ENCODE measurements at places on chromosomes 6 and 20. TPM values are rescaled to one million over a fixed set of nuclear protein-coding genes. Genes with fewer than 3 reads are reported as not detected.

DNA sequence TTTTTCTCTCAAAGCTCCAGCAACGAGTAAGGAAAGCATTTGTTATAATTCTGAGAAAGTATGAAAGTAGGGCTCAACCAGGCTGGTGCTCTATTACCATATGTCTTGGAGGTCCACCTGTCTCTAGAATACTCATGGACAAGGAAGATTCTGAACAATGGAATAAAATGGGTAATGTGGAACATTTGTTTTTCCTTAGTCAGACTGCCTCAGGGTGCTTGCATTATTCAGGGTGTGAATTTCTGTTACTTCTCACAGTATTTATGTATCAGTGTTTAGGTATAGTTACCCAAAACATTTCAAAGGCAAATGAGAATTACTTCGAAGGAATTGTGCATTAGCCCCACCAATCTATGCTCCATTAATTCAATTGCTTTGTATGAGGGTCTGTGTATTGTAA, 586.2 kb upstream of the CITED2 start:
- no peak for DNase-seq

CBLN4 gene
- total RNA-seq = not detected

GRCh38 chr6:111722179-111722731, 116.6 kb upstream of the TRAF3IP2 start:
- no peak for DNase-seq

IL20RA gene
- total RNA-seq = not detected

BMP7 gene
- total RNA-seq = not detected

GRCh38 chr6:68657374-68658139, 22.5 kb downstream of the ADGRB3 start:
- DNase-seq = no peak

- DNase-seq = peak; percentile 12
Measured at GRCh38 chr6:73694711-73695411, 1.1 kb upstream of the CD109 start.

DNA sequence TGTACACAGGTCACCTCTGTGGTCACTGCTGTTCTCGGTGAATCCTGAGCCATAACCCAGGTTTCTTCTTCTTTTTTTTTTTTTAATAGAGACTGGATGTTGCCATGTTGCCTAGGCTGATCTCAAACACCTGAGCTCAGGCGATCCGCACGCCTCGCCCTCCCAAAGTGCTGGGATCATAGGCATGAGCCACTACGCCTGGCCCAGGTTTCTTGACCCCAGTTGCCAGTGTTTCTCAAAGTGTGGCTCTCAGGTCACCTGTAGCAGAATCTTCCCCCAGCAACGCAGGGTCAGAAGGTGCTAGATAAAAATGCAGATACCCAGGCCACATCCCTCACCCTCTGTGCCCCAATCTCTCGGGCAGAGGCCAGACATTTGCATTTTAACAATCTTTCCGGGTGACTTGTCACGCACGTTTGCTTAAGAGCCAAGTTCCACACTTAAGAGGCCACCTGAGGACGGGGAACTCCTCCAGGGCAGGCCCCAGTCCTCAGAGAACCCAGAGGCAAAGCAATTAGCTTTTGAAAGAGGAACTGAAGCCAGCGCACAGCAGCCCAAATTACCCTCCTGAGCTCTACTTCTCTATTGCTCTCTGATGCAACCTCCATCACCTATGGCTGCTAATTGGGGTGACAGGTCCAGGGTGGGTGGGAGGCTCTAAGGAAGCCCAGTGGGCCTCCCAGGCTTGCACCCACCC, 81.8 kb downstream of the NFATC2 start:
- no peak for DNase-seq

DNA sequence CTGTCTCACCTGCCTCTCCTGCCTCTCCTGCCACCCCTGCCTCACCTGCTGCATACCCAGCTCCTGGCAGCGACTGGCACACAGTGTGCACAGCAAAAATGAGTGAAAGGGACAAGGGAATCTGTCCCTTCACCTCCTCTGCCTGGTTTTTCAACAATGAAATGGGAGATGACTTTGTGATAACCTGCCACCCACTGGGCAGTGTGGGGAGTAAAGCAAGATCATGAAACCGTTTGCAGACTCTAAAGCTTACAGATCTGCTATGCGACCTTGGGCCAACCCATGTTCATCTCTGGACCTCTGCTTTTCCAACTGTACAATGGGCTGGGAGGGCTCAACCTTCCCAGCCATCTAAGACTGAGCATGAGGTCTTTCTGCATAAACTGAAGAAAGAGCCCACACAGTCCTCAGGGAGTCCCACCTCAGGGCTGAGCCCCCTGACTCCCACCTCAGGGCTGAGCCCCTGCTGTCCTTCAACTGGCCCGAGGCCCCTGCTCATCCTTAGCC, 81.1 kb downstream of the RIPOR3 start:
- no peak for DNase-seq

GRCh38 chr6:77455271-77455670, 8.0 kb downstream of the HTR1B start:
- DNase-seq = no peak

GRCh38 chr6:170266061-170266825, 24.6 kb downstream of the DLL1 start:
- no peak for DNase-seq

- no peak for DNase-seq
Measured at GRCh38 chr6:132758689-132759088, 985 bp upstream of the VNN2 start.

SAPCD1 gene
- total RNA-seq = 9.8 TPM

GPR63 gene
- 2.9 TPM for total RNA-seq

GRCh38 chr6:123380257-123380656, 256.5 kb downstream of the TRDN start:
- DNase-seq = no peak

- DNase-seq = no peak
Measured at GRCh38 chr6:169866668-169867521, 115.5 kb downstream of the ERMARD start.

DNA sequence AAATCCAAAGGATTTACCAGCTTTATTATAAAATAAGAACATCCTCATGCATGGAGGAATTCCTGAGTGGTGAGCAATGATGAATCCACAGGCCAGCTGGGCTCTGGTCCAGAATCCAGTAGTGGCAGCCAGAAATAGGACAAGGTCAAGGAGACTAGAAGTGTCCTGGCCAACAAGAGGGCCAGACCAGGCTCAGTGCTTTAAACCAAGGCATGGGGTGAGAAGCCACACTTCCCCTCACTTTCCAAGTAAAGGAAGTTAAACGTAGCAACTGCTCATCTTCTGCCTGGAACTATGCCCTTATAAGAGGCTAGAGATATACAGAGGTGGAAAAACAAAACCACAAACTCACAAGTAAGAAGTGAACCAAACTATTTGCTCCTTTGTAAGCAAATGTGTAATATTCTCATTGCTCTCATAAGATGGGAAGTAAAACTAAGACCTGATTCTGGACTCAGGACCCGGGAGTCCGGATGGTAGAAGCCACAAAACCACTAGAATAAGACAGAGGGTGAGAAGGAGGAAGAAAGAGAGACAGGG, 253.2 kb downstream of the UST start:
- no peak for DNase-seq

- no peak for DNase-seq
Measured at GRCh38 chr20:57476084-57476526, 48.8 kb downstream of the CTCFL start.

OXT gene
- total RNA-seq = not detected

IL17A gene
- total RNA-seq = 0.82 TPM

DNA sequence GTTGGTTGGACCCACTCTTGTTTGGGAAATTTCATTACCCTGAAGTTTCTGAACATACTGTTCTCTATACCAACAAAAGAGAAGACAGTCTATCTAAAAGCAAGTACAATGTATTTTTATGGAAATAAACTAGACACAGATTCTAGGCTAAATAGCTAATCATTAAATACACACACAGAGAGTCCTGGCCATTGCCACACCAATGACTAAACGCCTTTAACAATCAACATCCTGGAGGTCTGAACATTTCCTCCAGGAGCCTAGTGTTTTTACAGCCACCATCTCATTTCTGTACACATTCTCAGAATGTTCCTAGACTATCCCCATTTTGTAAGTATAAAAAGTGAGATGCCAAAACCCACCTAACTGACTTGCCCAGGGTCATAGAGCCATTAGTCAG, 141.6 kb upstream of the RREB1 start:
- DNase-seq = no peak

- no peak for DNase-seq
Measured at GRCh38 chr20:4036351-4036750, 21.0 kb upstream of the RNF24 start.

DNAH8 gene
- 0.07 TPM for total RNA-seq

RPRD1B gene
- total RNA-seq = 37.0 TPM

TRIM40 gene
- total RNA-seq = not detected

- no peak for DNase-seq
Measured at GRCh38 chr20:50909413-50909812, 21.8 kb downstream of the ADNP start.

LY6G6F gene
- not detected for total RNA-seq

SYCP2 gene
- 9.1 TPM for total RNA-seq

- DNase-seq = no peak
Measured at GRCh38 chr20:23226612-23227265, 123.9 kb upstream of the NXT1 start.

- no peak for DNase-seq
Measured at GRCh38 chr6:40298207-40298606, 289.0 kb downstream of the LRFN2 start.

DNA sequence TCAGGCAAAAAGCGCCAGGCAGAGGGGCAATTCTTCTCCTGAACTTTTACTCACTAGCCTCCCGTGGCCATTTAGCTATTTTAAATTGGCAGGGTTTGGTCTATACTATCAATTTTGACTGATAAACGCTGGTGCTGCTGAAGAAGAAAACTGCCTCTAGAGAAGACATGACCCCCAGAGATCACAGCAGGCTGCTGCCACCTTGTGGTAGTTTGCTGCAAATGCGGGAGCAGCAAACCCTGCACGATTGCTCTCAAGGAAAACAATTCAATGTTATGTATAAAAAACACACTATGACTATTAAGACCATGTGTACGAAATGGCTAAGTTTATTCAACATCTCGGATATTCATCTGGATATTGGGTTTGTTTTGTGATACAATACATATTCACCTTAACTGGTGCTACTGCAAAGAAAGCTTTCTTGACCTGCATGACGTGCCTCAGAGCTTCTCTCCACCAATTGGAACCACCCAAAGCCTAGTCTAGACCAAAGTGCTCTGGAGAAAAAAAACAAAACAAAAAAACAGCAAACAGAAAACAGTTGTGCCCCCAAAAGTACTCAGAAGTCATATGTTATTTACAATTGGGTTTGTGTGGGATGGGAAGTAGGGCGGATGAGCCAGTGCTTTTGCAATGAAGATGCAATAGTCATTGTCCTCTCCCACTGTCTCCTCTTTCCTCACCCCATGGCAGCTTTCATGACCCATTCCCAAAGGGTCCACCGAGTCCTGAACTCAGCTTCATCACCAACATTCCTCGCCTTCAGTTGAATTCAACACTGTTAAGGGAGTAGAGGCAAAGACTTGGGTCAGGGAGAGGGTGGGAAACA, 19.6 kb upstream of the IL17F start:
- DNase-seq = peak; percentile 80

MCCD1 gene
- not detected for total RNA-seq

POPDC3 gene
- not detected for total RNA-seq

DNA sequence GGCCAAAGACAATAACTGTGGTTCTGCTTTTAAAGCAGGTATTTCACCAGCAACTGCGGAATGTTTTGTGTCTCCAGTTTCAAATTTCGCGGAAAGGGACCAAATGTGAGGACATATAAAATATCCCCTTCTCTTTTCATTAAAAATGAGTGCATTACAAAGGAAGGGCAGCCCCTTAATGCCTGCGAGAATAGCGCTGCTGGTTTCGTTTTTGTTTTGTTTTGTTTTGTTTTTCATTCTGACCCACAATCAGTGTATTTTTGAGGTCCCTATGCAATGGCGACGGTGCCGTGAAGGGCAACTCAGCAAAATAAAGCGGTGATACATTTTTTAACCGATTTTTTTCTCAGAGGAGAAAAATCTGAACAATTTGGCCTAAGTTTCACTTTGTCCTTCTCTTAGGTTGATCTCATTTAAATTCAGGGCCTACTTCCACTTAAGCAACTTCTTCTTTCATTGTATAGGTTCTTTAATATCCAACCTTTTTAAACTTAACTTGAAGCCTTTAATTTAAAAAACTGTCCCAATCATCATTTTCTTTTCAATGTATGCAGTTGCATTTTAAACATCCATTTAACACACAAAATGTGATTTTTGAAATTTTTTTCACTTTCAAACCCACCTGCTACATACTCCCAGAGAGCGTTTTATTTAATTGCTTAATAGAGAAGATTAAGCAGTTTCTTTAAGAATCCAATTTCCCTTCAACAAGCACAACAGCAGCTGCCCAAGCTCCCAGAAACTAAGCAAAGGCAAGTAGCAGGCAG, 2.9 kb upstream of the HIVEP2 start:
- peak; percentile 32 for DNase-seq

KAT14 gene
- 19.3 TPM for total RNA-seq

POM121L2 gene
- total RNA-seq = not detected

- no peak for DNase-seq
Measured at GRCh38 chr6:16035488-16036080, 93.3 kb upstream of the MYLIP start.

DNA sequence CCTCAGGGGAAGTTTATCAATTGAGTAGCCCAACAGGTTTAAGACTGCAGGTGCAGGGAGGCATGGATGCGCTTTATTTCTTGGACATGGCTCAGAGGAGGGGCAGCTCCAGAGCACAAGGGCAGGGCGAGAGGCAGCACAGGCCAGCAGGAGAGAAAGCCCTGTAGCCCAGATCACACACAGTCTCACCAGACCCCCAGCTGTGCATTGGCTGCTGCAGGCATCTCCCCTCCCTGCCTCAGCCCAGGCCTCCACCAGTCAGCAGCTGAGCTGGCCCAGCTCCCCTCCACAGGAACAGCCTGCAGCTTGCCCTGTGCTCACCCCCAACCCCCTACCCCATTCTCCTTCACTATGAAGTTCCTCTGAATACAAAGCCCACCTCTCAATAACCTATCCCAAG, 24.7 kb downstream of the MRPL14 start:
- no peak for DNase-seq

- peak; percentile 54 for DNase-seq
Measured at GRCh38 chr6:152170702-152171667, 363.5 kb downstream of the ESR1 start.

MCHR2 gene
- not detected for total RNA-seq

DNA sequence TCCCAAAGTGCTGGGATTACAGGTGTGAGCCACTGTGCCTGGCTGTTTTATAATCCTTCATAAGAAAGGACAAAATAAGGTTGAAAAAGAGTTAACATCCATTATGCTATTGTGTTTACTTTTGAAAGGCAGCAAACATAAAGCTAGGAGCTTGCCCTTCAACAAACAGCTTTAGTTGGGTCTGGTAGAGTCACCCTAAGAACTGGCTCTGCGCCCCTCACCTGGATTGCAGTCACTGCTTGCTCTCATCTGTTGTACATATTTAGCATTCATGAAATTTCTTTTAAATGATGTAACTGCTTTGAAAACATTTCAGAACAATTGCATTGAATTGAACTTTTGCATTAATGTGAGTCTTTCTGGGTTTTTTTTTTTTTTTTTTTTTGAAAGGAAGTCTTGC, 38.9 kb downstream of the JARID2 start:
- no peak for DNase-seq

NKAPL gene
- total RNA-seq = 0.12 TPM

All from activated CD4-positive, alpha-beta T cell treated with anti-CD3 and anti-CD28 coated beads, Interleukin-2, amount 10 ng/mL, durations not matched to agents 7 days and 5 days (primary cell).